ENCODE measurements at places on chromosomes 5 and 9.
A peak's percentile ranks its signal among the peaks of the same experiment; 100 is the strongest.

- DNase-seq: no peak
Observed at GRCh38 chr9:113244556-113244955, 23.2 kb downstream of the SLC31A1 start.

- DNase-seq: no peak
Observed at GRCh38 chr5:160747987-160748386, 104.0 kb downstream of the ATP10B start.

DNA sequence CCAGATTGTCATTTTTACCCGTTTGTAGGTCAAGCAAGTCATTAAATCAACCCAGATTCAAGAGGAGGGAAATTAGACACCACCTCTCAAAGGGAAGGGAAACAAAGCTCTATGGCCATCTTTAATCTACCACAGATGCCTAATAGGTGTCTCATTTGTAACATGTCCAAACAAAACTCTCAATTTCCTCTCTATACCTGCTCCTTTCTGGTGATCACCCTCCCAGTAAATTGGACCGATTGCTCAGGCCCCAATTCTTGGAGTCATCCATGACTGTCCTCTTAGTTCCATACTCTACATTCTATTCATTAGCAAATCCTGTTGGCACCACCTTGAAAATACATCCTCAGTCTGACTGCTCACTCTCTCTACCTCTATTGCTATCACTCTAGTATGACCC, 22.1 kb upstream of the UGCG start:
- no peak for DNase-seq

DNA sequence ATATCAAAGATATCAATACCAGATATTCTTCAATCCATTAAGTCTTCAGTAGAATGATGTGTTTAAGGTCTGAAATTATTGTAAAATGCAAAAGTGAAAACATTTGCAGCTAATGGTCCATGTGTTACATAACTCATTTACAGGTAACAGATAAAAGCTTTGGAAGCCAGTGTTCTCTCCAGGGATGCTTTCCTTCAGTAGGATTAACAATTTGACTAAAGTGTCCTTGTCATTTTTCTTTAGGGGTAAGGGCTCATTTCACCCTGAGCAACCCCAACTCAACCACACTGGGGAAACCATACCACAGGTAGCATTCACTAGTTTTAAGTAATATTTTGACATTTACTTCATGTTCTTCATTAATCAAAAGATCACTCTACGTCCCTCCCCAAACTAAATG, 12.9 kb downstream of the HNRNPK start:
- no peak for DNase-seq

- no peak for DNase-seq
Observed at GRCh38 chr5:30572279-30572678, 621.2 kb upstream of the CDH6 start.

DNA sequence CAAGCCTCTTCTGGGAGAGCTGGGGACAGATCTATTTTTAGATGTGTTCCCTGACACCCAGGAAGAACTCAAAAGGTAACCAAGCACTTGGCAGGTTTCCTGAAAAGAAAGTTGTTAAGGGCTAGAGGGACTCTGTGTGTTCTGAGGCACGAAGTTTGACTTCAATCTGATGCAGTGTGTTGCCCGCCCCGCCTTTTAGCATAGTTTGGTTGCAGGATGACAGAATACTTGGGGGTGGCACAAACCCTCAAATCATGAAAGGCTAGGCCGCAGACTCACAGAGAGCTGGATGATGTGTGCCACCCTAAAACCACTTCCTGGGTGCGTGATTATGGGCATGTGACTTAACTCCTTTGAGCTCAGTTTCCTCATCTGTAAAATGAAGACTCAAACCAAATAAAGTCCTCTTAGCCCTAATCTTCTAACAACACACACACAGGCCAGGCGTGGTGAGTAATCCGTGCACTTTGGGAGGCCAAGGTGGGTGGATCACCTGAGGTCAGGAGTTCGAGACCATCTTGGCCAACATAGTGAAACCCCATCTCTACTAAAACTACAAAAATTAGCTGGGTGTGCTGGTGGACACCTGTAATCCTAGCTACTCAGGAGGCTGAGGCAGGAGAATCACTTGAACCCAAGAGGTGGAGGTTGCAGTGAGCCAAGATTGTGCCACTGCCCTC, 12.8 kb upstream of the NDFIP1 start:
- DNase-seq: peak; percentile 82

GRCh38 chr5:150489360-150490295, 18.3 kb upstream of the NDST1 start:
- DNase-seq: no peak

DNA sequence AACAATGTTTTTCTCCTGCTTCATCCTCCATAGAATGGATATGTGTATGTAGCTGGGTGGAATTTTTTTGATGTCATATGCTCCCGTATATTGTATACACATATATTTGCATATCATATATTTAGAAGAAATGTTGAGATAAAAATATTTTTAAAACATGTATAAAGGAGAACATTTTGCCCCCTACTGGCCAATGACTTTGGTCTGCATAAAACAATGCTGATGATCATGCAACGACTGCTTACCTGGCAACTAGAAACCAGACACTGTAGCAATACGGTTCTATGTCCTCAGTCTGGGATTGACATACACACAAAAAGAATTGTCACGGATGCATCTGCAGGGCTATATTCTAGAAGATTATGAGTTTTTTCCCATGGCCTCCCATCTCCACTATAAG, 503.6 kb downstream of the ELAVL2 start:
- no peak for DNase-seq

Measured in activated CD4-positive, alpha-beta T cell treated with anti-CD3 and anti-CD28 coated beads, Interleukin-2, amount 50 U/mL, for 48 hours (primary cell).